GM06990 (cell line): ENCODE measurements at places on chromosomes 1 and 21.
A peak's percentile ranks its signal among the peaks of the same experiment; 100 is the strongest.

DNA sequence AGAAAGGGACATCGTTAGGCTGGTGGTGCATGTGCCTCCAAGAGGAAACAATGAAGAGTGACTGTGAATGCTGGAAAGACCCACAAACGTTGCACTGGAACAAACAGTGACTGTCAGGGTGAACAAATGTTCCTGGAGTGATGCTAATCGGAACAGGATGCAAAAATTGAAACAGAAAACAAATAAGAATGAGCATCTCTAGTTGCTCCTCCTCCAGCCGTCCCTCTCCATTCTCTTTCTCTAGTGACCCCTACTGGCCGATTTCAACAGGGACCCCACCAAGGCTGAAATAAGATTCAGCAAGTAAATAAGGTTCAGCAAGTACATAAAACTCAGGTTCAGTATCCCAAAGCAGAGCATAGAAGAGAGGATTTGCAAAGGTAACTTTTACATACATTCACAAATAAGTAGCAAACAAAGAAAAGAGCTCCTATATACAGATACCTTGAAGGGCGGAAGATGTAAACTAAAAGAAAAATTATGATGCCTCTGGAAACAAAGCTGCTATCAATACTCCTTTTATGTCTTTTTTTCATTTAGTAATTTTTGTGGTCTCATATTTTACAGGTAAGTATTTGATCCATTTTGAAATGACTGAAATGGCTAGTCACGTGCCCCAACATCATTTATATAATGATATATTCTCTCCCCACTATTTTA lies 836.1 kb upstream of the ADAMTS5 start:
- DNase-seq, result no peak

DNA sequence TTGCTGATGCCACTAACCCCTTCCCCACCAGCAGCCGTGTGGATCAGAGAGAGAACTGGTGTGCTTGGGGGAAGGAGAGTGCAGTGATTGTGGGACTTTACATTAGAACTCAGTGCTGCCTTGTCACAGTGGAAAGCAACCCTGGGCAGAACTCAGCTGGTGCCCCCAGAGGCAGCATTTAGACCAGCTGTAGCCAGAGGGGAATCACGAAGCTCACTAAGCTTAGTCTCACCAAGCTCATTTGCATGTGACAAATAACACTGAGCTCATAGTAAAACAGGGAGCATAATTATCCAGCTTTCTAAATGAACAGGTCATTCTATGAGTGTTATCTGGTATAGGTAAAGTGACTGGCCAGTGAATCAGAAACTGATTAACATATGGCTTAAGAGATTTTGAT lies 9.8 kb upstream of the SMAP2 start:
- DNase-seq, result peak; percentile 55

DNA sequence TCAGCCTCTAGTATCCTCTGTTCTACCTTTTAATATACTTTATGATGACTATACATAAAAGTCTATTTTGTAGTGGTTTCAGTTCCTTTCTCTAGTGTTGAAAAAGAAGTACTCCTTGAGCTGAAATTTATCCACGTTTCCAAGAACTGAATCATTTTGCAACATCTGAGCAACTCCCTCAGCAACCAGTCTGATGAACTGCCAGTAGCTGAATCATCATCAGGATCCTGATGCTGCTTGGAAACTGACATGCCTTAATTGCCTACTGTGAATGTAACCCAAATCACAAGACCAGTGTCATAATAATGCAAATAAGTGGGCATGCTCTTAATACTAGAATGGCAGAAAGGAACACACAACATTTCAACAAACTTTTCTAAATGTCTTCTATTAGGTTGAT lies 103.3 kb downstream of the CYYR1 start:
- no peak for DNase-seq

- no peak for DNase-seq
Measured at GRCh38 chr1:82177192-82177591, 376.5 kb downstream of the ADGRL2 start.

GRCh38 chr1:226560243-226560642 lies 11.7 kb downstream of the STUM start:
- no peak for DNase-seq

GRCh38 chr1:207978441-207978840 lies 67.5 kb upstream of the CD34 start:
- no peak for DNase-seq

DNA sequence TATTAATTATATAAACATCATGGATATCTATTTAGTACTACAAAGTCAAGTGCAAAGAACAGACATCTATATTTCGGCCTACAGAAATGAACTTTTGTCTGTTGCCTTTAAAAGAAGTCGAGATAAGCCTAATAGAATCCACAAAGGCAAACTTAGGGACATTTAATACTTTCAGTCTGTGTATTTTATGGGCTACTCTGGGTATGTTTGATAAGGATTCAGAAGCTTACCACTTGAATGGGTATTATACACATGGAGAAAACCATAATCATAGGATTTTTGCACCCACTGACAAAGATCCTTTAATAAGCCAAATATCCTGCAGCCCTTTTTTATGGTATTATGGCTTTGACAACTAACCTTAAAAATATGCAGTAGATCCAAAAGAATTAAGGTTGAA lies 224.8 kb downstream of the LMO4 start:
- DNase-seq, result no peak

DNA sequence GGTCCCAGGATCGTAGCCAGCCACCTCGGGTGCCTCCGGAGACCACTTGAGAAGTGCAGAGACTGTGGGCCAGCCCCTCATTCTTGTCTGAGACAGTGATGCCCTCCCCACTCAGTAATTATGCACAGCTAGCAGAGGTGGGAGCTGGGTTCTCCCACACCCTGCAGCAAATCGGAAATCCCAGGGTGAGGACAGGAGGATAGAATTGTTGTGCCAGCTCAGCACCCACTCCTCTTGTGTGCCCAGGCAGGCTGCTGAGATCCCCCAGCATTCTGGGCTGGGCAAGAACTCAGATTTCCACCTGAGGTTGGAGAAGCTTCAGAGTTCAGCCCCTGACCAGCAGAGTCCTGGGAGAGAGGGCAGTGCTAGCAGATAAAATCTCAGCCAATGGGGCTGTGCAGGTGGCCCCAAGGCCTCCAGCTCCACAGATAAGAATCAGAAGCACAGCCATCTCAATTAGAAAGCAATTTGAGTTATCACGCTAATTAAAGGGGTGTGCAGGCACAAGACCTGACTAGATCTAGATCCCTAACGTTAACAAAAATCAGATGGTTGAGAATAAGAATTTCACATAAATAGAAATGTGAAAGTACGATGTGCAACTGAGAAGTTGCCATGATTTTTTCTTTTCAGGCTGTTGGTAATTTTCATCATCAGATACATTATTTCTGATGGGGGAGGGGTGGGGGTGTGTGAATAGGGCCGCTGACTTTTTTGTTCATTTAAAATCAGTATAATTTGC lies 45.5 kb upstream of the IRF2BP2 start:
- DNase-seq, result no peak

DNA sequence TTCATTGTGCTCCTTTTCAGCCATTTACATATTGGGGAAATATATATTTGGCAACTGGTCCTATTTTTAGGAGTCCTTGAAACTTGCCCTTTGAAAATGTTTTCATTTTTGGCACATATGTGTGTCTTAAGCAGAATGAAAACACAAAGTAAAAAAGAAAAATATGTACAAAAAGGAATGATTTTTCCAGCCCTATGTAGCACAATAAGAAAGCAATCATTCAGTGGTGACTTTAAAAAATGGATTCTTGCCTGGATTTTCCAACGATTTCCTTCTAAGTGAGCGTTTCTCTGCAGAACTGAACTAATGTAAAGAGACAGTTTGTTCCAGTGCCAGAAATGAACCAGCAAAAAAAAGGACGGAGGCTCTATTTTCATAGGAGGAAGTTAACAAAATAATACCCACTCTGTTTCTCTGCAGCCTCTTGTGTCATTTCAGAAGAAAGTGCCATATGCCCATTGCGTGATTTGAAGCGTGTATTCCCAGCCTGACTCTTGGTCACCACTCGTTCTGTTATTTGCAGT lies 340.1 kb downstream of the SETD4 start:
- no peak for DNase-seq

GRCh38 chr1:155241069-155241679 lies 14.1 kb downstream of the ENTREP3 start:
- no peak for DNase-seq

- no peak for DNase-seq
Measured at GRCh38 chr1:74505928-74506710, 6.3 kb downstream of the LRRC53 start.

GRCh38 chr21:36079010-36079649 lies 9.3 kb downstream of the CBR1 start:
- DNase-seq, result peak; percentile 31

- DNase-seq, result no peak
Measured at GRCh38 chr1:63448731-63449246, 74.2 kb downstream of the ITGB3BP start.

DNA sequence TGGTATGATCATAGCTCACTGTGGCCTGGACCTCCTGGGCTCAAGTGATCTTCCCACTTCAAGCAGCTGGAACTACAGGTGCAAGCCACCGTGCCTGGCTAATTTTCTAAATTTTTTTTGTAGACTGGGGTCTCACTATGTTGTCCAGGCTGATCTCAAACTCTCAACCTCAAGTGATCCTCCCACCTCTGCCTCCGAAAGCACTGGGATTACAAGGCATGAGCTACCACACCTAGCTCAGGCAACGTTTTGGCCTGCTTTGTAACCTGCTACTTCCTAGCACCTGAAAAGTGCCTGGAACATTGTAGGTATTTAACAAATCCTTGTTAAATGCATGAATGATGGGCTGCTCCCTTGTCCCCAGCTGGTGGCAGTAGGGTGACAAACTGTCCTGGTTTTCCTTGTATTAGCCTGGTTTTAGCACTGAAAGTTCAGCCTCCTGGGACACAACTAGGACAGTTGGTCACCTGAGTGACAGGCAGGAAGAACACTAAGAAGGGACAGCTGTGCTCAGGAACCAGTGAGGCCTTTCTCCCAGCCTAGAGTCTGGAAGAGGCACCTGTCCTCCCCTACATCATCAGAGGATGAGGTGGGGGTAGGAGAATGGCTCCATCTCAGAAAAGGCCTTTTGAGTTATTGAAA lies 88.5 kb upstream of the CD34 start:
- DNase-seq, result no peak

DNA sequence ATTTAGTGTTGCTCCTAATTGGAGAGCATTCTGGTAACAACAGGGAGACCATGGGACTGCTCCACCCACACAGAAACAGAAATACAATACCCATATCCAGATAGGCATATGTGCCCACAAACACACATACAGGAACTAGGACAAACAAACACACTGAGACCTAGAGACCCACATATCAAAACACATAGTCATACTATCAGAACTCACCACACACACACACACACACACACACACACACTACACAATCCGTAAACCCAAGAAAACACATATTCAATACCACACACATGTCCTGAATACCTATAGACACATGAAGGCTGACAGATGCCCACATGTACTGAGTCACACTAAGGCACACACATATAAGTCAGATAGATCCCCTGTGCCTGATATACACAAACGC lies 3.5 kb upstream of the NFASC start:
- DNase-seq, result no peak

DNA sequence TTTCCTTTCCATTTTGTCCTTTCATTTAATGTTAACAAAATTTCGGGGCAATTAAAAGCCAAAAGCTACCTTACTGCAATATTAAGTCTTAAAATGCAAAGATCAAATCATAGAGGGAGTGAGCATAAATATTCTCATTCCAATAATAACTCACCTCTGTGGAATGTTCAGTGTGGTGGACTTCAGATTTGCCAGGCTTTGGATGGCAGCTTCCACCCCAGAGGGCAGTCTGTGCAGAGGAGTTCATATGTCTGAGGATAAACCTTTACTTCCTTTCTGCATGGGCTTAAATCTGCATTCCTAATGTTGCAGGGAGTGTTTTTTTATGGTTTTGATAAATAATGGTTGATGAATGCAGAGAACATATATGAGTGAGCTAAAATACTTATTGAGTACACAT lies 16.3 kb downstream of the KIAA0040 start:
- DNase-seq, result no peak

DNA sequence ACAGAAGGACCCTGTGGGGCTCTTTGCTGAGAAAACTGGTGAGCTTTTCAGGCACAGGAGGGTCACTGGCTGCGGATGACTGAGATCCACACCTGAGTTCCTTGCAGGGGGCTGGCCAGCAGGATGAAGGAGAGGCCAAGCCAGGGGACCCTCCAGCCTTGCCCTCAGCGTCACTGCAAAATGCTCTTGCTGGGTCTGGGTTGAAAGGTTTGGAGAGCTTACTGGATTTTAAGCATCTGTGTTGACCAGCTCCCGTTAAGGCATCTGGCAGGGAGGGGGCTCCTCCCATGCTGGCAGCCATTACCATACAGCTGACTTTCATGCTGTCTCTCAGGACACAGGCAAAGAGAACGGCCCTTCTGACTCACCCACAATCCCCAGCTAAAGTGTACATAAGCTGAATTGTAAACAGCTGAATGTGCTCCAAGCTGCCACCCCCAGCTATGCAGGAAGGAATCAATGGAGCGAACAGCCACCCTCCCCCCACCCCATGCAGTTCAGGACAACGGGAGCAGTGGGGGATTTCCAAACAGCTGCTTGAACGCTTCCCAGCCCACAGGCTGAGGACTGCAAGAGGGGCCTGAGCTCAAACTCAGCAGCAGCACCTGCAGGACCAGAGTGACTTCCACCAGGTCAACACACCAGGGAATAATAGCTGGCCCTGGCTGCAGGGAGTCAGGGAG lies 21.3 kb upstream of the A3GALT2 start:
- peak; percentile 31 for DNase-seq

GRCh38 chr1:156308078-156308477 lies 9.0 kb upstream of the VHLL start:
- no peak for DNase-seq

GRCh38 chr1:69791311-69791710 lies 223.6 kb downstream of the LRRC7 start:
- DNase-seq, result no peak

DNA sequence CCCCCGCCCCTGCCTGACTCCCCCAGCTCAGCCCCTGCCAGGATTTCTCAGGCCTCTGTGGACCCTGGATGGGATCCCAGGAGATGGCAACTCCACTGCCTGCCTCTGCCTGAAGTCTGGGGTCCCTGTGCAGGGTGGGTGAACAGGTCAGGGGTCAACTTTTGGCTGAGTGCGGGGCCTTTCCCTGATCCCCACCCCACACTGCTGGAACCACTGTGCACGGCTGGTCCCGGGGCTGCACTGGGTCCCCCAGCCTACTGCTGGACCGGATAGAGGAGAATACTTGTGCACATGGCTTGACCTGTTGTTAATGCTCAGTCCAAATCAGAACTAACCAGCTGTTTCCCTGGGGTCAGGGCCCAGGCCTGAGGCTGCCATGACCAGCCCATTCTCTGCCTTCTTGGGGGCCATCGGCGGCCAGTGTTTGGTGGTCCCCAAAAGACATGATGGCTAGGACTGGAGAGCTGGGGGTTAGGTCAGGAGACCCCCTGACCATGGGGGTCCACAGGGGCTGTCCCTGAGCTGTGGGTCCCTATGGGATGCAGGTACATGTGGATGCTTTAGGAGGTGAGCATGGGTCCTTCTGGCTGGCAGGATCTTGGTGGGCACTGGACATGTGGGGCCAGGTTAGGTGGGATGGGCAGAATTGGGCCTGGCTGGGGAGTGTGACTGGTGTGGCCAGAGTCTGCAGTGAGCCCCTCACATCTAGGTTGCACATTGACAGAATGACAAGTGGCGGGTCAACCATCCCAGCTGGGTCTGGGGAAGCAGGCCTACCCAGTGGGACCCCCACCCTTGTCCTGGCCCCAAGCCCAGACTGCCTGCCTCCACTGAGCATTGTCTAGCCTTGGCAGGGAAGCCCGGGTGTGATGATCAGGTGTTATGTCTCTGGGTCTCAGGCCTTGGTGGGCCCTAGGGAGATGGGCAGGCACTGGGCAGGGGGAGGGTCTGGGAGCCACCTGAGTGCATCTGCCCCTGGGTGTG lies 19.0 kb upstream of the ZNF678 start:
- DNase-seq, result no peak

- no peak for DNase-seq
Measured at GRCh38 chr1:99728494-99729235, 37.8 kb downstream of the FRRS1 start.
